SIG-M5 (cell line): ENCODE measurements at places on chromosomes 12 and 14.

DNA sequence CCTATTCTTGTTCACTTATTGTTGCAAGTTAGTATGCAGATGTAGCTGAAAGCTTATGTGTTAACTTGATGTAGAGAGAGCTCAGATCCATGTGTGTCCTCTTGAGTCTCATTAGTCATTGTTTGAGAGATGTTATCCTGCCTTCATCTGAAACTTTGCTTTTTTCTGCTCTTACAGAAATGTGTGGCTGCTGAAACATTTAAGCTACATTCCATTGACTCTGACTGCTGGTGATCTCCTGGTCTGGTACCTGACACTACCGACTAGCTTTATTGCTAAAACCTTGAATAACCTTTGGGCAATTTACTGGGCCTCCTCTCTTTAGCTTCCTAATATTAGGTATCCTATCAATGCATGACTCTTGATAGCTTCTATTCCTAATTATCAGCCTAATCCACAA is 705.6 kb upstream of the FOXG1 start:
- no peak for DNase-seq

- DNase-seq, result no peak
These were observed 13.2 kb upstream of the CDH24 start for GRCh38 chr14:23070262-23071129.

DNA sequence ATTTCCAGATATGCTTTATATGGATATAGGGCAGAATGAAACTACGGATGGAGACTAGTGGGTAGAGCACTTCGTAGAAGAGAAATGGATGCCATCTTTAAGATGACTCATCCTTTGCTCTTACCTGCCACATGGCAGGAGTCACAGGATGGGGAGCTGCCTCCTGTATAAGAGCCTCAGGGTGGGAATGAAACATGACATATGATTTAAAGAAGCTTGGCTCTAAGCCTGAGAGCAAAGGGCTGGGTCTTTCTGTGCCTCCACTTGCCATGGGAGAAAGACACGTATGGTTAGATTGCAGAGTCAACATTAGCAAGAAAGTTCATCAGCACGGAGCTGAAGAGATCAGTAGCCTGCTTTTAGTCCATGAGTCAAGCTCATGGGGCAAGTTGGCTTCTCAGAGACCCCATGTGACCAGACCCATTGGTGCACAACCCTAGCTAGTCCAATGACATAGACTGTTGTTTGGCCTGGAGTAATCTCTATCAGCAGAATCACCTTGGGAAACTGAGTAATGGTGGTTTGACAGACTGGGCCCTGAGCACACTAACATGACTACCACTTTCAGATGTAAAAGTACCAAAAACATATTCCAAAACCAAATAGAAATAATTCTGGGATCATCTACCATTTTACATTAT is 38.1 kb upstream of the IL22 start:
- no peak for DNase-seq

GRCh38 chr12:112551681-112552080 is 132.9 kb downstream of the PTPN11 start:
- DNase-seq, result no peak

DNA sequence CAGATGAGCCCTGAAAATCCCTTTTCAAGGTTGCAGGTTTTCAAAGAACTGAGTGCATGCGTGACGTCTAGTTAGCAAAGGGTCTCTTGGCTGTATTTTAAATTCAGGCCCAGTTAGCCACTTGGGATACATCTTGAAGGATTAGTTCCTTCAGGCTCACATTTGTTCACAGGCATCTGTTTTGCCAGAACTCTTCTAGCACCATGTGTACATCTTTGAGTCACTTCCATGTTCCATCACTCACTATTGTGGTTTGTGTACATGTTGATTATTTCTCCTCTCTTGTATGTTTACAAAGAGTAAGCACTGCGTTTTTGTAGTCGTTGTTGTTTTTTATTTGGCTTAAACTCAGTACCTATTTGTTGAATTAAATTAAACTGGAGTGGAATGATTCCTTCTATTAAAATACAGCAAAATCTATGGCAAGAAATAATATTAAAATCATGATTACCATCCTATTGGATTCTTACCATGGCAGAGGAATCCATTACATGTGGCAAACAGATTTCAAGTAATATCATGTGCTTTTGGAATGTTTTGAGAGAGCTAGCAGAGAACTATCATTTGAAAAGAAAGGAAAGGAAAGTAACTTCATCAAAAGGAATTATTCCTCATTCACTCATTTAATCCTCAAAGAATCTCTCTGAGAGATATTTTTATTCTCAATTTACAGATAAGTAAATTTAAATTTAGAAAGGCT is 438.9 kb upstream of the FAR2 start:
- no peak for DNase-seq

GRCh38 chr12:4874671-4875070 is 35.0 kb upstream of the KCNA1 start:
- DNase-seq, result no peak

DNA sequence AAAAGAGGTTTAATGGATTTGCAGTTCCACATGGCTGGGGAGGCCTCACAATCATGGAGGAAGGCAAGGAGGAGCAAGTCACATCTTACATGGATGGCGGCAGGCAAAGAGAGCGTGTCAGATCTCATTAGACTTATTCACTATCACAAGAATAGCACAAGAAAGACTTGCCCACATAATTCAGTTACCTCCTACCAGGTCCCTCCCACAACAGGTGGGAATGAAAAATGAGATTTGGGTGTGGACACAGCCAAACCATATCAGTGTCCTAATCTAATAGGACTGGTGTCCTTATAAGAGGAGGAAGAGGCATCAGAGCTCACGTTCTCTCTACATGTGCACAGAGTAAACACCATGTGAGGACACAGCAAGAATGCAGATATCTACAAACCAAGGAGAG is 25.9 kb downstream of the DYRK2 start:
- no peak for DNase-seq

- DNase-seq, result no peak
These were observed 14.4 kb downstream of the FRMD6 start for GRCh38 chr14:51666070-51666469.

GRCh38 chr14:75800792-75801191 is 139.7 kb downstream of the TTLL5 start:
- no peak for DNase-seq

DNA sequence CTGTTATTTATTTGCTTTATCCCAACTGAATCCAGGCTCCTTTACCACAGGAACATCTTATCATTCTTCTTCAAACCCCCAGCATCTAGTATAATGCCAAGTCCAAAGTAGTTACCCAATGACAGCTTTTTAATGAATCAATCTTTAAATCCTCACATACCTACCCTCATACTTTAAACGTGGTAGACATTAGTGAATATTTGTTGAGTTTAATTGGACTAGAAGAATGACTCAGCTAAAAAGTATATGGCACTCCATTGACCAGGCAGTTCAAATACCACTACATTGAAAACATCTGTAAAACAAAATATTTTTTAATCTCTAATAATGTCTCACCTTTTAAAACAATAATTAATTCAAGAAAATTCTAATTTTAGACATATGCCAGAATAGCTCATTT is 98.1 kb downstream of the ZFC3H1 start:
- no peak for DNase-seq

DNA sequence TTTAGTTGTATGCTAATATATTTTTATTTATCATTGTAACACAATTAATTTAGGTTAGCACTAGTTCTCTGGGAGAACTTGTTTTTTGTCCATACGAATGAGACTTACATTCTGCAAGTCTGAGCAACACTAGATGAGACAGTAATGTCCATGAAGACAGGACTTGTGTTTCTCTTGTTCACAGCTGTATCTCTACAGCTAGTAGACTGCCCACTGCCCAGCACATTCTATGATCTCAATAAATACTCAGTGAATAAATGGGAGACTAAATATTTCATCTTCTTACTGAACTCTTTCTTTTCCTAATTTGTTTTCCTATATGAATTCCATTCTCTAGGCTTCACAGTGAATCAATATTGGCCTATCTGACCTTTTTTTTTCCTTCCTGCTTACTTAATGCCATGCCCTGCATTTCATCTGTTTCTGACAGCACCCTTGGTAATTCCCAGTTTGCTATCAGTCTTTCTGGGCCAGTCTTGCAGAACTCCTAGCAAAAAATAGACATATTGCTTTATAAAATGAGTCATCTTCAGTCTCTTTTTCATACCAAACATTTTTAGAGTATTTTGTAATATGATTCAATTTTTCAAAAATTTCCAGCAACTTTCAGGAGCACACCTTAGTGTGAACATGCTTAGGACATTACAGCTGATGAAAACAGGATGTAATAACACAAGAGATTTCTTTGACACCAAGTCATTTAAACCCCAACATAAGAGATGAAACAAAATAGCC is 185.5 kb upstream of the ATP2B1 start:
- no peak for DNase-seq

GRCh38 chr14:58484176-58484575 is 56.7 kb downstream of the KIAA0586 start:
- no peak for DNase-seq

- DNase-seq, result no peak
These were observed 93.7 kb upstream of the EEA1 start for GRCh38 chr12:93022603-93023340.

GRCh38 chr14:103749452-103749851 is 33.8 kb downstream of the ZFYVE21 start:
- DNase-seq, result no peak

GRCh38 chr14:99633918-99634317 is 11.0 kb upstream of the HHIPL1 start:
- no peak for DNase-seq

GRCh38 chr12:5102261-5102789 is 58.6 kb downstream of the KCNA5 start:
- no peak for DNase-seq

DNA sequence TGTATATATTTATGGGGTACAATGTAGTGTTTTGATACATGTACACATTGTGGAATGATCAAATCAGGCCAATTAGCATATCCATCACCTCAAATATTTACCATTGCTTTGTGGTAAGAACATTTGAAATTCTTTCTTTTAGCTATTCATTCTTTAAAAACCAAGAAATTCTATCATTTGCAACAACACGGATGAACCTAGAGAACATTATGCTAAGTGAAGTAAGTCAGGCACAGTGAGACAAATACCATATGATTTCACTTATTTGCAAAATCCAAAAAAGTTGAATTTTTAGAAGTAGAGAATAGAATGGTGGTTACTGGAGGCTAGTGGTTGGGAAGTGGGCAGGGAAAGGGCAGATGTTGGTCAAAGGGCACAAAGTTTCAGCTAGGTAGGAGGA is 129.3 kb upstream of the PTPRQ start:
- no peak for DNase-seq

GRCh38 chr14:92728759-92729364 is 19.6 kb downstream of the LGMN start:
- no peak for DNase-seq

DNA sequence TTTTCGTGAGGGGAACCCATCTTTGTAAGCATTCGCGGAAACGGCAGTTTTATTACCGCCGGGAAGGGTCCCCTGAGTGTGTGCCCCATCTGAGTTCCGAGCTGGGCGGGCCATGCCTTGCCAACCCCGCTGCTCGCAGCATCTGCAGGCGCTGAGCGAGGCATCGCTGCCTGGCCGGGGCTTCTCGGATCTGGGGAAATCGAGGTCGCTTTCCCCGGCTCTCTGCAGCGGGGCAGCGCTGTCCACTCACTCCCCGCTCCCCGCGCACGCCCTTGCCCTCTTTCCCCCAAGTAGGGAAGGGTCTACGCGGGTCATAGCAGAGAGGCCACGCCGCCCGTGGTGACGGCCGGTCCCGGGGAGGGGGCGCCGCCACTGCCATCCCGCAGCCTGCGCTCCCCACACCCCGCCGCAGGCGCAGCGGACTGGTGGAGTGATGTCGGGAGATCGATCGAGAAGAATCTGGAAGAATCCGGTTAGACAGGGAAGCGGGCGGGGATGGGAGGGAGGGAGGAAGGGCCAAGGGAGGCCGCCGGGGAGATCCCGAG is 507 bp upstream of the FKBP4 start:
- DNase-seq, result no peak

- no peak for DNase-seq
These were observed 5.1 kb upstream of the DYNC1H1 start for GRCh38 chr14:101959277-101959676.
